Stomach (tissue), 19 donors: ENCODE measurements at places on chromosomes 2 and 18. TPM values are rescaled to one million over a fixed set of nuclear protein-coding genes. Genes with fewer than 3 reads are reported as not detected.
A peak's percentile ranks its signal among the peaks of the same experiment; 100 is the strongest.

DNA sequence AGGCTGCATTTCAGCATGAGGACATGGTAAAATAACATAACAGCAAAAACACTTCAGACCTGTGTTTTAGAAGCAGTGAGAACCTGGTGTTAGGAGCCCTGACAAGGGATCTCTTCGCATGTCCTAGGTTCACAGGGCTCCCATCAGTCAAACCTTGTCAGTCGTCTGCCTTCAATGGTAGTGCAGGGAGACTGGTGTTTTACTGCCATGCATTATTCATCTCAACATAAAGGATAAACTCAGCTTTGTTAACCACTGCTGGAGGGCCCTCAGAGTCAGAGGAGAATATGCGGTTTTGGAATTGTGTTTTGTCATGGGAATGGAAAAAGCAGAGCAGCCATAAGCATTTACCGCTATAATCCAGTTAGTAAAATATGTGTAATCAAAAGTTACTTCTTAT is 275.9 kb upstream of the GCFC2 start:
- H3K27me3 ChIP-seq: no peaks in the 10 kb centered on the region
- H3K36me3 ChIP-seq: no peaks in the 10 kb centered on the region
- H3K27ac ChIP-seq: no peak overlapping the region
- no peak for DNase-seq
- no peak overlapping the region for H3K4me3 ChIP-seq

- H3K4me3 ChIP-seq: peak overlapping the region; percentile 87
- DNase-seq: peak; percentile 41
- peak overlapping the region; percentile 99 for H3K27ac ChIP-seq
- H3K27me3 ChIP-seq: no peaks in the 10 kb centered on the region
Measured at GRCh38 chr2:20050646-20051531, 539 bp downstream of the LAPTM4A start.

DNA sequence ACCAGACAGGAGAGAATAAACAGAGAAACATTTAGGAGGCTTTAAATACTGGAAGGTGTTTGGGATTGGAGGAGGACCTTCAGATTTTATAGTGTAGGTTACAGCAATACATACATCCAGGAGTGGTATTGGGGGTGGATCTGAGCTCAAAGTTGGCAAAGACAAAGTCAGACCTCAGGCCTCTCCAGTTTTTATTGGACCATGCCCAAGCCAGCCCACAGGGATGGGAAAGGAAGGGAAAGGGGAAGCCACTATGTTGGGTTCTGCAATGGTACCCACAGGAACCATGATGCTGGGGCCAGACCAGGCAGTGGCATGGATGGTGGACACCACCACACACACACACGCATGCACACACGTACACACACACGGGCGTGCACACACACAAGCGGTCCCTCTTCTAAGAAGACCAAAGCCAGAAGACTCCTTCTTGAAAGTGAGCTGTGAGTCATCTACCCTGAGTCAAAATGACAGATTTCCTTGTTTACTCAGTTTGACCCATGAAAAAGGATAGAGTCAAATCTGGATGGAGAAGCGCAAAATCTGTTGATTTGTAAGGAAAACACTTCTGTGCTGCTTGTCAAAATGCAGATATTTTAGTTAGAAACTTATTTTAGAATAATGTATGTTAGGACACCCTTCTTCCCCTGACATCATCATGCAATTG is 87.9 kb downstream of the TRABD2A start:
- no peak for DNase-seq
- no peak overlapping the region for H3K4me3 ChIP-seq
- no peaks in the 10 kb centered on the region for H3K4me1 ChIP-seq
- no peaks in the 10 kb centered on the region for H3K36me3 ChIP-seq
- no peak overlapping the region for H3K27ac ChIP-seq

DNA sequence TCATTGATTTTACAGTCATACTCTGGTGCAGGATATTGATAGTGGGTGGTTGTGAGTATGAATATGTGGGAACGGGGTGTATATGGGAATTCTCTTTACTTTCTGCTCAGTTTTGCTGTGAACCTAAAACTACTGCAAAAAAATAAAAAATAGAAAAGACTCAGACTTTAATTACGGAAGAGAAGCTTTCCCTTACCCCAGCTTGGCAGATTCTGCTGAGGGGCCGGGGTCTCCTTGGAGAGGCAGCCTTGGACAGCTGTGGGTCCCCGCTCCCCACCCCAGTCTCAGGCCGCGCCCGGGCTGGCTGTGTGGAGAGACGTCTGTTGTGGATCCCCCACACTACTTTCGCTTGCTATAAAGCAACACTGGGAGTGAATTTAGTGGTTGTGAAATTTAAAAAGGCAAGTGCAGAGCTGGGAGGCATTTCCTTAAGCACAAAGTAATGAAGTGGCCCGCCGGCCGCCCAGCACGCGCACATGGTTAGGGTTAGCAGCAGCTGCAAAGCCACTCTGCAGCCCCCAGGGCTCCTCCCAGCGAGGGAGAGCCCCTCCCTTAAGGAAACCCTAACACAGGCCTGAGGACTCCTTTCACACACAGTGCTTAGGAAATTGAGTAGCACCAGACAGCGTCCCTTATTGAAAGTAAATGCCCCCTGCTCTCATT is 102.4 kb downstream of the DDX1 start:
- H3K27ac ChIP-seq: no peak overlapping the region
- no peaks in the 10 kb centered on the region for H3K4me1 ChIP-seq
- no peaks in the 10 kb centered on the region for H3K36me3 ChIP-seq
- DNase-seq: peak; percentile 16

- peak; percentile 85 for DNase-seq
- H3K27me3 ChIP-seq: no peaks in the 10 kb centered on the region
- H3K4me1 ChIP-seq: peaks cover 19% of the 10 kb centered on the region
Measured at GRCh38 chr2:159788253-159788652, 9.8 kb downstream of the CD302 start.

ANKRD30B gene
- total RNA-seq: not detected

DNA sequence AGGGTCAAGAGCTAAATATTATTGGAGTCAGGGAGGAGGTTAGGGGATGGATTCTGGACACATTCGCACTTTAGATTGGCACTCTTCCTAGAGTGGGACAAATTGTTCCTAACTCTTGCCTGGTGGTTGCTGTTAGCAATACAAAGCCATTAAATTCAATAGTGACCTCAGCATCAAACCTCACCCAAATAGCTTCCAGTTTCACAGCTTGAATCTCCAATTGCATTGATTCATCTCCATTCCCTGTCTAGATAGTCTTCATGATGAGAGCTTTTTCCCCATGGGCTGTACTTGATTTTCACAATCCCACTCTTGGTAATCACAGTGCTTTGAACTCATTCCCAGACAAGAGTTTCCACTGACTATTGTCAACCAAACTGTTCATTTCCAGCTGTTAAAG is 585.9 kb upstream of the SYT4 start:
- H3K36me3 ChIP-seq: no peaks in the 10 kb centered on the region
- H3K27me3 ChIP-seq: no peaks in the 10 kb centered on the region
- H3K4me1 ChIP-seq: no peaks in the 10 kb centered on the region
- H3K4me3 ChIP-seq: no peak overlapping the region

DNA sequence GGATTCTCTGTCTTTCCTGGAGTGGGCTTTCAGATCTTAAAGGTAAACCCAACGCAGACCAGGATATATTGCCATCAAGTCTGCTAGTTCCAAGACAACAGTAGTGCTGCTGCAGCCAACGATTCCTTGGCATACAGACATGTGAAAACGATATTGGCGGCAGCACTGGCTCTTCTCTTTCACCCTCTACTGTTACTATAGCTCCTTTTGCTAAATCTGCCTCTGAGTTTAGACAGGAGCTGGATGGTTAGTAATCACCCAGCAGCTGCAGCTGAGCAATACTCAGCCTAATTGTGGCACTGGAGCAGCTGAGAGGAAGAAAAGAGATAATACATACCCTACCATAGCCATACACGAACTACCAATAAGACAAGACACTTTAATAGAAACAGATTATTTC is 4.0 kb downstream of the YES1 start:
- no peaks in the 10 kb centered on the region for H3K36me3 ChIP-seq
- no peak for DNase-seq
- H3K4me1 ChIP-seq: peaks cover 76% of the 10 kb centered on the region
- H3K27ac ChIP-seq: no peak overlapping the region
- H3K27me3 ChIP-seq: no peaks in the 10 kb centered on the region
- H3K4me3 ChIP-seq: no peak overlapping the region

TTN gene
- total RNA-seq: 3.9 TPM

DNA sequence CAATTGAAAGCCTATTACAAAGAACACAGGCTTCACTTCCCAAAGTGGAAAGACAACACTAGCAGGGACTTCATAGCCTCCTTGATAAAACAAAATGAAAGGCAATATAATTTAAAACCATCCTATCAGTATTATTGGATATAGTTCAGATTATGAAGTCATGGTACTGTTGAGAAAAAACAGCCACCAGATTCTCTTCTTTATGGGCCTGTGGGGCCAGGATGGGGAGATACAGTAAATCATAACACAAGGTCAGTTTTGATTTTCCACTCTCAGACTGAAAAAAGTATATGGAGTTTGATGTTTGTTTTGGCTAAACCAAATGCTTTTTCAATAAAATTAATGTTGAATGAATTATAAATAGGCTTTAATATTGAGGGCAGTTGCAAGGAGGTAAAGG is 129.1 kb downstream of the BCL2L11 start:
- H3K27ac ChIP-seq: no peak overlapping the region
- no peaks in the 10 kb centered on the region for H3K4me1 ChIP-seq
- H3K27me3 ChIP-seq: no peaks in the 10 kb centered on the region
- H3K4me3 ChIP-seq: no peak overlapping the region
- no peak for DNase-seq
- no peaks in the 10 kb centered on the region for H3K36me3 ChIP-seq

GRCh38 chr18:23523429-23524212 is 20.3 kb downstream of the RMC1 start:
- no peaks in the 10 kb centered on the region for H3K27me3 ChIP-seq
- no peak for DNase-seq
- H3K27ac ChIP-seq: no peak overlapping the region
- H3K4me1 ChIP-seq: no peaks in the 10 kb centered on the region
- peaks cover 100% of the 10 kb centered on the region for H3K36me3 ChIP-seq

CRYGD gene
- total RNA-seq: not detected

DNA sequence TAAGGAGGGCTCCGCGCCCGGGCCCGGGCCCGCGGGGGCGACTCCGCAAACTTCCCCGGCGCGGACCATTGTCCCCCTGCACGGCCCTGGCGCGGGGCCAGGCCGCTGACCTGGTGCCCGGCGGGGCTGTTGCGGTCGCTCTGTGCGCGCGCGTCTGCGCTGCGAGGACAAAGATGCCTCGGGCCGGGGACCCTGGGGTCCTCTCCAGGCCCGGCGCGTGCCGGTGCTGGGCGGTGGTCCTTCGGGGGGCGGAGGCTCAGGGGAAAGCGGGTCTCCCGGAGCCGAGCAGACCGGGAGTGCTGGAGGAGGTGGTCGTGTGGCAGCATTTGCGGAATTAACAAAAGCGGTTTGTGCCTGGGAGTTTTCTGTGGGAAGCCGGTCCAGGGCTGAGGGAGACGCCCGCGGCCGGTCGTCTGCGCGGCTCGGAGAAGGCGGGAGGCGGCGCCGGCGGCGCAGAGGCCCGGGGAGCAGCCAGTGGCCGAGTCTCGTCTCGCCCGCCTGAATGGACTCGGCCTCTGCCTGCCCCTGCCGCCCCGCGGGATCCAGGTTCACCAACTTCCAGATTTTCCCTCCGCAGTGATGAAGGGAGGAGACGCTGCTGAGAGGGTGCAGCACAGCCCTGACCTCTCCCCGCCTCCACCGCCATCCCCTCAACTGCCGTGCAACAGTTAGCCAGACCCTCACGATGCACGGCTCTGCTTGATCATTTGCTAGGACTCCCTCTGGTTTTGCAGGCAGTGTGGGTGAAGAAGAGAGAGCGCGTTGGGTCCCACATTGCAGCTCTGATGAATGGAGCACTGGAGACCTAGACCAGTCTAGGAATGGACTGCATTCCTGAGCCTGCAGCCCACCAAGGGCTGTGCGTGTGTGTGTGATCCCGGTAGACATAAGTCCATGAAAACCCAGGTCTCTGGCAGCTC is 705 bp downstream of the EFR3B start:
- peaks cover 43% of the 10 kb centered on the region for H3K27me3 ChIP-seq
- H3K27ac ChIP-seq: peak overlapping the region; percentile 57
- peak overlapping the region; percentile 76 for H3K4me3 ChIP-seq
- H3K4me1 ChIP-seq: peaks cover 27% of the 10 kb centered on the region
- peak; percentile 38 for DNase-seq
